ENCODE measurements at places on chromosomes 3 and 15.

DNA sequence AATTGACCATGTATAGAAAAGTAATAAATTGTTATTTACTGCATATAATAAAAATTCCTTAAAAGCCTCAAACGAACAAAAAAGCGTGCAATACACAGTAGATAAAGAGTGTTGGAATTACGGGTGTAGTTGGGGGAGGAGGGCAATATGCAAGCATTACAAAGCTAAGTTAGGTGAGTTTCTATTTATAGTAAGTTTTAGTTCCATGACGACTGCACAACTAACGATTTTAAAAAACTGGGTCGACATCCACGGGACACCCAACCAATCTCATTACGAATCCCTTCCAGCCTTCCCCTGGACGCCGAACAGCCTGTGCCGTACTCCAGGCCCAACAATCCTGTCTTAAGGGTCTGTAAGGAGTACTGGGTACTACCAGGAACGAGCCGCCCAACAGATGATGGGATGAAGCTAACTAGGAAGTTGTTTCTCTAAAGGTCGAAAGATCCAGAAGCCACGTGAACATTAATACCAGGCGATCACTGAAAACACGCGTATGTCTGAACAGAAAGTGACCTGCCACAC is 677 bp downstream of the POLQ start:
- no peak for DNase-seq

DNA sequence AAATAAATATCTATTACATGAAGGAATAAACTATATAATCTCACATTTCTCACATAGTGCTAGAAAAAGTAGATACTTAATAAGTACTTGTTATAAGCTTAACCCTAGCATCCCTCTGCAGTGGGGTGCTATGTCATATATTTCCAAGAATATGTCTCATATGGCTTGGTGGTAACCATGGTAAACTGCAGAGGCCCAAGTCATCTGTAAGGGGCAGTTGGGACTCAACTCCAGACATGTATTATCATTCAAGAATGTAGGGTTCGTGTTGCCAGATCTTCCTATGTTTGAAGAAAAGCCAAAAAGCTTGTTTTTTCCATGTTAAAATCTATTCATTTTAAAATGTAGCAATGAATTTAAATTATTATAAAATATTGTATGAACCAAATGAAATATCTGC is 46.2 kb downstream of the ZNF385D start:
- DNase-seq = no peak

GRCh38 chr3:100041328-100041749 is 73.0 kb downstream of the FILIP1L start:
- DNase-seq = no peak

DNA sequence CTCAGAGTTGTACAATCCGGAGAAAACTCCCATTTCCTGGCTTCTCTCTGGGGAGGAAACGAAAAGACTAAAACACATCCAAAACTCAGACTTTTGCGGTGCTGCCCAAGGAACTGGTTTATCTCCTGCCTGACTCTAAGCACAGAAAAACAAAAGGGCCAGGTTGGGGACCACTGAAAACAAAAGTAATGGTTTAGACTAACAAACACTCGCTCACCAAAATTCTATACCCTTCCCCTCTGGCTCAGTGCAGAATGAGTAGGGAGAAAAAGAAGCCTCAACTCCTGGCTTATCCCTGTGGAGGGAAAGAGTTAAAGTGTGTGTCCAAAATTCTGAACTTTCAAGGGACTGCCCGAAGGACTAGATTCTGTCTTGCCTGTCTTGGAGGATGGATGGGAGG is 173.6 kb downstream of the FGF12 start:
- DNase-seq = no peak

DNA sequence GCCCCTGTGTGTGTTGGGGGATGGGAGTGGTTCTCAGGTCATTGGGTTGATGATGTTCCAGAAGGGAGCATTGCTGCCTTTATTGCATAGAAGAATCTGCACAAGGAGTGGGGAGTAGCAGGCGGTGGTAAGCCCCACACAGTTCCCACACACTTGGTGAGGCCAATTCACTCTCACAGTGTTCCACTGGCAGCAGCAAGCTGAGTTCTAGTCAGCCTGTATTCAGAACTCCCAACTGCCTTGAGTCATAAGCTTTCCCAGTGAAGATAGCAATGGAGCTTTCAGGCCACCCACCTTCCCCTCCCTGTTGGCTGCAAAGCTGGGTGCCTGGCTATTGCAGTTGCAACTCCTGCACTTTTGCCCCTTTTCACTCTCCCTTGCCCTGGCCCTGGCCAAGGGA is 181.1 kb upstream of the RBMS3 start:
- no peak for DNase-seq

GRCh38 chr3:60839246-60839645 is 412.0 kb downstream of the FHIT start:
- no peak for DNase-seq

Data from stimulated activated CD8-positive, alpha-beta memory T cell treated with anti-CD3 and anti-CD28 coated beads, Interleukin-7, amount 100 ng/mL, for 1 hour (primary cell).